CD4-positive, alpha-beta T cell treated with Interleukin-21 for 1 hour (primary cell): ENCODE measurements at places on chromosomes 2 and 18.

DNA sequence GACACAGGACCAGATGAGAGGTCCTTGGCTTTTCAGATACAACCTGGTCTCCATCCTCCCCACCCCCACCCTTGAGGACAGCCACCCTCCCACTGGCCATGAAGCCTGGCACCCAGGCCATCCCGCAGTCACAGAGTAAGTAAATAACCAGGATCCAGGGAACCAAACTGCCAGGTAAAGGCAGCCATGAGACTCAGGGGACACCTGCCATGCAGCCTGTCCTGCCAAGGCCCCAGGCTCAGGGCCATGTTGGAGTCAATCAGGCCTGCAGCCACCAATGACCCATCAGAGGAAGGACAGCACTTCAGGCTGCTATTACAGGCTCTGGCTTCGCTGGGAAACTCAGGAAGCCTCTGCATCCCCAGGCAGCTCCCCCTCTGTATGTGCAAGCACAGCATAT, 15.6 kb downstream of the SPATA3 start:
- no peak for DNase-seq

DNA sequence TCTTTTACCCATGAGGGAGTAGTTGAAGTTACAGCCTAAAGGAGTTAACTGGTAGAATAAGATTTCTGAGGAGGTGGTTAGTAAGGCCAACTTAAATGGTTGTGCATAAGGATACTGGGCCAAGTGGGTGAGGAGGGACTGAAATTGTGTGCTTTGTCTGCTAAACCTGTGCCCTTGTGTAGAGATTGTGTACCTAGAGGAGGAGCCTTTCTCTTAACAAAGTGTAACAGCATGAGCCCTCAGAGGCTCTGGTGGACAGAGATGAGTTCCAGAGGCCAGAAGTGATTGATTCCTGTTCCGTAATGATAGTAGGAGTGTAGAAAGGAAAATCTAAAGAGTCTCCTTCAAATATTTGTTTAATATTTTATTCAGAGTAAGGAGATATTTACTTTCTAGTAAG, 42.9 kb downstream of the OTX1 start:
- no peak for DNase-seq

DNA sequence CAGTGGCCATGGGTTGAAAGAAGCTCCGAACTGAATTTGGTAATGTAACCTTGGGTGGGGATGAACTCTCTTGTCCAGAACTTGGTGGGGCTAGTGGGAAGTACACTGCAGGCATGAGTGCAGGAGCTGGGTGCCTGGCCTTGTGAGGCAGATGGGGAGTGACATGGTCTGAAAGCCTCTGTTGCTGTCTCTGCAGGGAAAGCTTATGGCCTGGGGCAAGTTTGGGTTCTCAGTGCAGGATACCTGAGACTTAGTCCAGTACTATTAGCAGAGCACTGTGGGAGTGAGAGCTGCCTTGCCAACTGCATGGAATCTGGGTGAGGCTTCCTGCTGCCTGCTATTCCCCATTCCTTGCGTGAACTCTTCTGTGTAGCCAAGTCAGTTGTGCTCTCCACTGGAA, 1620.9 kb upstream of the NXPH2 start:
- DNase-seq: no peak

- no peak for DNase-seq
These were observed 50.7 kb downstream of the LIPG start for GRCh38 chr18:49612515-49613033.

GRCh38 chr2:80499095-80499494, 194.5 kb upstream of the LRRTM1 start:
- no peak for DNase-seq

GRCh38 chr2:119179202-119179601, 20.7 kb upstream of the C1QL2 start:
- DNase-seq: no peak

DNA sequence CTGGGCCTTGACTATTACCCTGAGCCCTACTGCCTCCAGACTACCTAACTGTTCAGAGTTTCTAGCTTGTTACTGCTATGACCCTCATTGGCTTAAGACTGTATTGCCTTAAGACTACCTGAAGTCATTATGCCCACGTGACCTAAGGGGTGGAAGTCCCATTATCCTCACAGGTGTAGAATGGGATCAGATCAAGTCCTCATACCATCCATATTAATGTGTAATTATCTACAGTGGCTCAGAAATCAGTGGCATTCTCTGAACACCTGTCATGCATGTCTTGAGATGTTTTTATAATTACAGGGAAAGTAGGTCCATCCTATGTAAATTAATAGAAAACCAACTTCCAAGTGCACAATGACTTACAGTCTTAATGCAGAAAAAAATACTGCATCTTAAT, 124.0 kb upstream of the CDC42EP3 start:
- no peak for DNase-seq
